ENCODE measurements at places on chromosomes 2 and 18.

GRCh38 chr2:236558036-236558435, 11.6 kb upstream of the ACKR3 start:
- DNase-seq = no peak

GRCh38 chr18:54080858-54081257, 143.6 kb downstream of the MBD2 start:
- DNase-seq = no peak

DNA sequence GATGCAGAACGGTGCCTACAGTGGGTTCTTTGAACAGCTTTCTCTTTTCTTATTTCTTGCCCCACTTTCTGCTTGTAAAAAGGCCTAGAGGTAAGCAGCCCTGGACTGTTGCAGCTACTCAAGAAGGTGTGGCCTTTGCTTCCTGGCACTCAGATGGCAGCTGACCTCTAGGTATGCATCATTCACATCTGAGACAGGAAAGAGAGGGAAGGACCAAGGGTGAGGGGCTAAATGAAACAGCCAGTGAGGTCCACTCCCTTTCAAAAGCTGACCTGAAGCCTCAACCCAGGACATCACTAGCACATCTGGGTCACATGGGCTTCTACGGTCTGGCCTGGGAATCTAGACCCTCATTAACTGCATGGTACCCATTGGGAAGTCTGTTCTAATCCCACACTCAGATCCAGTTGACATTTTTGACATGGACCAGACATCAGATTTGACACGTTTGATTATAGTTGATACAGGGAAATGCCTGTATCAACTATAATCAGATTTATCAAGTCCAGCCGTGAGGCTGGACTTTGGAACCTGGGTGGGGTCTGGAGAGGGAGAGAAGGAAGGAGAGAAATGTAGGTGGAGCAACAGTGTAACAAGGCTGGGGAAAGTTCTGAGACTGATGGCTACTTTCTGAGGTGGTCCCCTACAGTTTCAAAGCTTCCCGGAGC, 60.2 kb downstream of the E2F6 start:
- no peak for DNase-seq

GRCh38 chr2:102130647-102130991, 11.9 kb upstream of the IL1R1 start:
- DNase-seq = no peak

GRCh38 chr2:205483095-205483494, 199.2 kb upstream of the NRP2 start:
- DNase-seq = no peak
